Activated CD8-positive, alpha-beta memory T cell treated with anti-CD3 and anti-CD28 coated beads for 48 hours (primary cell): ENCODE measurements at places on chromosomes 13 and 19.
A peak's percentile ranks its signal among the peaks of the same experiment; 100 is the strongest.

GRCh38 chr13:99893567-99893966 is 78.0 kb downstream of the ZIC5 start:
- no peak for DNase-seq

- no peak for DNase-seq
Measured at GRCh38 chr19:56577719-56578602, 10.7 kb downstream of the ZNF470 start.

DNA sequence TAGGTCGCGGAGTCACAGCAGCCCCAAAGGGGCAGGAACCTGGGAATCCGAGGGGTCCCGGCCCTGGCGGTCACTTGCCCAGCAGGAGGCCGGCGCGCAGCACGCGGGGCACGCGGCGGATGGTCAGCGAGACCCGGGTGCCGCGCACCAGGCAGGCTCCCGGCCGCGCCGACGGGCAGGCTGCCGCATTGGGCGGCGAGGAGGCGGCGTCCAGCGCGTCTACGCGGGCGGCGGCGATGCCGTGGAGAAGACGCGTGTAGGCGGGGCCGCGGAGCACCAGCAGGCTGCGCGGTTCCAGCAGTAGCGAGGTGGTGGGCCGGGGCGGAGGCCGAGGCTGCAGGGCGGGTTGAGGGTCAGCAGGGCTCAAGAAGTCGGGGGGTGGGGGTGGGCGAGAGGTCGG is 607 bp upstream of the SYNE4 start:
- DNase-seq = no peak

GRCh38 chr13:40017662-40018262 is 362.3 kb downstream of the COG6 start:
- DNase-seq = no peak

DNA sequence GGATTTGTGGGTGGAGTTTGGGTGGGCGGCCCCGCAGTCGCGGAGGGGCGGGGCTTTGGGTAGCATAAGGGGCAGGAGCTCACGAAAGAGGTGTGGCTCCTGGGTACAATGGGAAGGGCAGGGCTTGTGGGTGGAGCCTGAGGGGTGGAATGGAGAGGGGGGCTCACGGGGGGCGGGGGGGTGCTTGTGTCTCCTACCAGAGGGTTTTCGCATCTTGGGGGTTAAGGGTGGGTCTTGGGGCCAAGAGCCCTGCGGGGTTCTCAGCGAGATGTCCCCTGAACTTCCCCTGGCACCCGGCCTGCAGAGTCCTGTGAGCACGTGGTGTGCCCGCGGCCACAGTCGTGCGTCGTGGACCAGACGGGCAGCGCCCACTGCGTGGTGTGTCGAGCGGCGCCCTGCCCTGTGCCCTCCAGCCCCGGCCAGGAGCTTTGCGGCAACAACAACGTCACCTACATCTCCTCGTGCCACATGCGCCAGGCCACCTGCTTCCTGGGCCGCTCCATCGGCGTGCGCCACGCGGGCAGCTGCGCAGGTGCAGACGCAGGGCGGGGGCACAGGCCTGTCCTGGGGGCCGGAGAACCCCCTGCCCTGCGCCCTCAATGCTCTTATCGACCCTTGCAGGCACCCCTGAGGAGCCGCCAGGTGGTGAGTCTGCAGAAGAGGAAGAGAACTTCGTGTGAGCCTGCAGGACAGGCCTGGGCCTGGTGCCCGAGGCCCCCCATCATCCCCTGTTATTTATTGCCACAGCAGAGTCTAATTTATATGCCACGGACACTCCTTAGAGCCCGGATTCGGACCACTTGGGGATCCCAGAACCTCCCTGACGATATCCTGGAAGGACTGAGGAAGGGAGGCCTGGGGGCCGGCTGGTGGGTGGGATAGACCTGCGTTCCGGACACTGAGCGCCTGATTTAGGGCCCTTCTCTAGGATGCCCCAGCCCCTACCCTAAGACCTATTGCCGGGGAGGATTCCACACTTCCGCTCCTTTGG is 5.1 kb downstream of the FSTL3 start:
- DNase-seq = no peak

DNA sequence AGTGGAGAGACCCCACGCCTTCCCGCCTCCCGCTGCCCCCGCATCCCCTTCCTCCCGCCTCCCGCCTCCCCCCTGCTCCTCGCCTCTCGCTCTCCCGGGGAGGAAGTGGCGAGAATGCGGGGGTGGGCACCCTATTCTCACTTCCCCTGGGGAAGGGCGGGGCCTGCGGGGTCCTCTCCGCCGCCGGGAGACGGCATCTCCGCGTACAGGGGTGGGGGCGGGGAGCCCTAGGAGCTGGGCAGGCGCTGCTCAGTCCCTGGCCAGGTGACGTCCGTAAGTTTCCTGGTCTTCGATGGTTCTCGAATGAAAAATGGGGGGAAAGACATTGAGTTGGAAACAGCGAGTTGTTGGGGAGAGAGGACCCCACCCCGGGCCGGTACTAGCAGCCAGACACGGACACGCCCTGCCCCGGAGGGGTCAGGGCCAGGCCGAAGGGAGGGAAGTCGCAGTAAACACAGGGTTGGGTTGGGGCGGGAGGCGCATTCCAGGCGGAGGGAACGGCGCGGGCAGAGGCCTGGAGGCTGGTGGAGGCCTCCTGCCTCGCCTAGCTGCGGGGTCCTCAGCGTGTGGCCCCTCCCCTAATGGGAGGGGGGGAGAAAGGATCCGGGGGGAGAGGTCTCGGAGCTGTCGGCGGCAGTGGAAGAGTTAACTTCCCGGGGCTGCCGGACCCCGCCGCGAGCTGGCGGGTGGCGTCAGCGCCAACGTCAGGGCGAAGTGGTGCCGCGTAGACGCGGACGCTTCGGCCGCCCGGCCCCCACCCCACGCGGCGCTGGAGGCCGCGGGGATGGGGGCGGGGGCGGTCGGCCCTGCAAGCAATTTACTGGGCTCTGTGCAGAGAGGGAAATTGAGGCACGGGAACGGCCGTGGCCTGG is 10.4 kb upstream of the JUND start:
- peak; percentile 92 for DNase-seq

- no peak for DNase-seq
Measured at GRCh38 chr13:46015366-46015765, 37.2 kb downstream of the ZC3H13 start.

- DNase-seq = no peak
Measured at GRCh38 chr13:73521985-73522524, 463.2 kb downstream of the KLF5 start.

- no peak for DNase-seq
Measured at GRCh38 chr13:39379118-39379517, 223.9 kb downstream of the LHFPL6 start.

DNA sequence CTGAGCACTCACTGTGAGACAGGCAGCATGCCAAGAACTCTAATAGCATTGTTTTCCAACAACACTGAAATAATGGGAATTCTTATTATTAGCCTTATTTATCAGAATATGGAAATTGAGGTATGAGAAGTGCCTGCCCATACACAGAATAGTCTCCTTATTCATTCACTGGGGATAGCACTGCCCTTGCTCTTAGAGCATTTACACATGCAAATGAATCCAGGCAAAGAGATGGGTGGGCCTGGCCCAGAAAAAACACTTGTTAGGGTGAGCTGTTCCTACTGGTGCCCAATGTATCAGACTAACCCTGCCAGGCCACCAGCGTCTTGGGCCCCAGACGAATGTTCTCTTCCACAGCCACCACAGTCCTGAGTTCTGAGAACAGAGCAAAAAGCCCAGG is 112.9 kb downstream of the TUBA3C start:
- no peak for DNase-seq

DNA sequence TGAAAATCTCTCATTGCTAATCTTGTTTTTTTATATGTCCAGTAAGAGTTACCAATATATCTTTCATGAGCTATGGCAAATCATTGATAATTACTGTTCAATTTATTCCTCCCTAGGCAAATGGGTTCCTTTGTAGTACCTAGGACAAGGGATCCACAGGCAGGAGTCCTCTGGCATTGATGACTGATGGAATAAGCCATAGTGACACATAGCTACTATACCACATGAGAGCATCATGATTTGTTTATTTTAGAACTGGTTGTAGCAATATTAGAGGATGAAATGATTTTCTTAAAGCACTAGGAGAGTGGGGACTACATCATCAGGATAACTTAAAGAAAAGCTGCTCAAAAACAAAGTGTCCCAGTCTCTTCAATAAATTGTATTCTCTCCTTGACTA is 21.7 kb upstream of the MAB21L1 start:
- DNase-seq = no peak

- DNase-seq = no peak
Measured at GRCh38 chr19:10503002-10503789, at the start of gene KEAP1. Gene KEAP1, minus strand, starts transcription at chr19:10503356. Its CDS starts 3,323 bp downstream, at chr19:10500033.

GRCh38 chr13:73955977-73956500 is 178.2 kb downstream of the KLF12 start:
- no peak for DNase-seq

DNA sequence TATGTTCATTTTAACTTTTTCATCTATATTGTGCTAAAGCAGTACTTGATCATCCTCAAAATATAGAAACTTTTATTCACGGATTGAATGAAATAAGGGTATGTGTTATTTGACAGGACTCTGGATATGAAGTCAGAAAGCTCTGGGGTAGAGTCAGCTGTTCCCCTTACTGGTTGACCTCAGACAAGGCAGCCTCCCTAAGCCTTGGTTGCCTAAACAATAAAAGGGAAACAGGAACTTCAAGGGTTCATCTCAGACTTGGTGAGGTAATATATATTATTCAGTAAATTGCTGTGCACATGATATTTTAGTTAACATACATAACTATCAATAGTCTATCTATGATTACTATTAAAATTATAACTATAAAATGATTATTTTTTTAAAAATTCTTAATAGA is 13.6 kb downstream of the POLR1D start:
- no peak for DNase-seq

DNA sequence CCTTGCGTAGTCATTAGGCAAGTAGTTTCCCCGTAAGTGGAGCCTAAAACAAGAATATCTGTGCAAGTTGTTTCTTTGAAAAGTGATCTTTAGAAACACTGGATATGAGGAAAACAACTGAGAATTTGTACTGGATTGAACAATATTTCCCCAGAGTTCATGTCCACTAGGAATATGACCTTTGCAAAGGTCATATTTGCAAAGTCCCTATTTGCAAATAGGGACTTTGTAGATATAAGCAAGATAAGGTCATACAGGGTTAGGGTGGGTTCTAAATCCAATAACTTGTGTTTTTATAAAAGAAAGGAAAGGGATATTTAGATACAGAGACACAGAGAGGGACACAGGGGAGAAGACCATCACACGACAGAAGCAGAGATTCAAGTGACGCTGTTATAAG is 489.2 kb upstream of the ATXN8OS start:
- DNase-seq = no peak

GRCh38 chr13:39577838-39578491 is 25.0 kb downstream of the LHFPL6 start:
- no peak for DNase-seq

GRCh38 chr19:40604647-40605215 is 3.6 kb downstream of the LTBP4 start:
- no peak for DNase-seq

GRCh38 chr13:113040031-113040430 is 65.6 kb upstream of the F7 start:
- DNase-seq = no peak

- DNase-seq = no peak
Measured at GRCh38 chr13:29239653-29240525, 355.6 kb downstream of the SLC7A1 start.

DNA sequence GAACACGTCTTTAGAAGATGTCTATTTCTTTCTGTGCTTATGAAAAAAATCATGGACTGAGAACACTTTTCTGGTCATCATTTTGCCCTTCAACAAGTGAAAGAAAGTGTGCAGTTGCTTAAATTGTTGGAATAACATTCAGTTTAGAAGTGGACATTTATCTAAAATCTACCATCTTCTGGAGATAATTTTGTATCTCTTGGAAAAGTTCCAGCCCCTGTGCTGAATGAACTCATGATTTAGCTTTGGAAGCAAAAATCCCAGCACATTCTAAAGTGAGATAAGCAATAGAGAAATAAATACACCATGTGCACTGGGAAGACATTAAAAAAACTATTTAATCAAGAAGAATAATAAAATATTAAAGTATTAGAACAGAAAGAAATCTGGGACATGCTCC is 1420.8 kb upstream of the SLC10A2 start:
- DNase-seq = no peak

GRCh38 chr19:40641281-40641680 is 40.1 kb downstream of the LTBP4 start:
- no peak for DNase-seq

DNA sequence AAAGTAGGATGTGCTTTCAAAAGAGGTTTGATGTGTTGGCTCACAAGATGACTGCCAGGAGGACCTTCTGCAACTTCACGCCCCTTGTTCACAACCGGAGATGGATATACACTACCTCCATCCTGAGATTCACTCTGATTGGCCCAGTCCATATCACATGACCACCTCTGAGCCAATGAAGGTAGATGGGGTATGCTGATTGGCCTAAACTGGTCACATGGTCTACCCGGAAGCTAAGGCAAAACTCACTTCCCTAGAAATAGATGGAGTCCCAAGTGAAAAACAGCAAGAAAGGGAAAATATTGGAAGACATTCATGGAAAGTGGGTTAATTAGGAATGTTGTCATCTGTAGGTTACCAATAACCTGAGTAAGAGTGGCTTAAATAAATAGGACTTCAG is 119.7 kb upstream of the MRI1 start:
- DNase-seq = no peak

DNA sequence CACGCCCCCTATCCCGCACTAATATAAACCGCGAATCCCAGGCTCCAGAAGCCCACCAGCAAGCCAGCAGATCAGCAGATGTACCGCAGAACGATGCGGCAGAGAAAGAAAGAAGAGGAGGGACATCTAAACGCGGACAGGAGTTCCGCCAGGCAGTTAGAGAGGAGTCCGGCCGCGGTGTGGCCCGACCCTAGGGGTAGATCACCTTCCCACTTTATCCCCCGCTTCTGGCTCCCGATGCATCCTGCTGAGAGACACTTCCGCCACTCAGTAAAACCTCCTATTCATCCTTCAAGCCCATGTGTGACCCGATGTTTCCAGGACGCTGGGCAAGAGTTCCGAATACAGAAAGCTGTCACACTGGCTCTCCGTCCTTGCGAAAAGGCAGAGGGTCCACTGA is 1046.8 kb downstream of the SLITRK5 start:
- no peak for DNase-seq

DNA sequence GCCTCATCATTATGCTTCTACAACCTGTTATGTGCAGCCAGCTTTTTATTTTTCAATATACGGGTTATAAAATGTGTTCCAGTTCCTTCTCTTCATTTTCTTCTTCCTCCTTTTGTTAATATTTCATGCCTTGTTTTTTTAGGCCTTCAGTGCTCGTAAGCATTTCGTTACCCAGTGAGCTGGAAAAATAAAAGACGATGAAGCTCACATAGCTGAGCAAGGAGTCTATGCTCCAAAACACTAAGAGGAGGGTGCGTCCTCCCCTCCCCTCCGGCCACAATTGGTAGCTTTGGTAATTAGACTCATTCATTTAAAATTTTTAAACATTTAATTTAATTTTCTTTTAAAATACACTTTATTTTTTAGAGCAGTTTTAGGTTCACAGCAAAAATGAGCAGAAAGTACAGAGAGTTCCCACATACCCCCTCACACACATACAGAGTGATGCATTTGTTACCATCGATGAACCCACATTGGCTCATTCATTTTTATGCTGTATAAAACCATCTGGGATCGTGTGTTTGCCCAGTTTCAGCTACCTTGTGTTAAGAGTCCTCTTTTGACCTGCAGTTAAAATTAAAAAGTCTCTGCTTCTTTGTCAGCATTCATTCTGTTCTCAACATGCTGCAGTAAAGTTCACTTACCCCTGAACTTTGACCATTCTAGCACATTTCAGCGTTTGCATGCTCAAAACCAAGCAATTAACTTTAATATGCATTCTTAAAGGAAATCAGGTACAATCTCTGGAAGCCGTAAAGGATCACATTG is 223.9 kb downstream of the LACC1 start:
- no peak for DNase-seq
